Activated naive CD4-positive, alpha-beta T cell treated with anti-CD3 and anti-CD28 coated beads, Interleukin-2, amount 10 ng/mL, durations not matched to agents 7 days and 5 days (primary cell): ENCODE measurements at places on chromosomes 2 and 18.

DNA sequence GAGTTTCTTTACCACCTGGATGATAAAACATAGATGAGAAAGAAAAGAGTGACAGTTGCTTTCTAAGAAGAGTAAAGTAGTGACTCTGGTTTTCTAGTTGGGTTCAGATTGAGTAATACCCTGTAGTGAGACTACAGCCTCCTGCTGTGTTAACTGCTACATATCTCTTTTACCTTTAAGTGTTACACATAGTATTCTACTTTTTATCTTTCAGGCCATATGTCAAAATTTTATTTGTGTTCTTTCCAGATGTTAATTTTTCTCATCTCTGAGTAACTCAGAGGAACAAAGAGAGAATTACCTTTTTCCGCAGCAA is 348.2 kb downstream of the CTNNA2 start:
- no peaks in the 10 kb centered on the region for H3K36me3 ChIP-seq
- no peaks in the 10 kb centered on the region for H3K4me1 ChIP-seq
- no peak overlapping the region for H3K27ac ChIP-seq

DNA sequence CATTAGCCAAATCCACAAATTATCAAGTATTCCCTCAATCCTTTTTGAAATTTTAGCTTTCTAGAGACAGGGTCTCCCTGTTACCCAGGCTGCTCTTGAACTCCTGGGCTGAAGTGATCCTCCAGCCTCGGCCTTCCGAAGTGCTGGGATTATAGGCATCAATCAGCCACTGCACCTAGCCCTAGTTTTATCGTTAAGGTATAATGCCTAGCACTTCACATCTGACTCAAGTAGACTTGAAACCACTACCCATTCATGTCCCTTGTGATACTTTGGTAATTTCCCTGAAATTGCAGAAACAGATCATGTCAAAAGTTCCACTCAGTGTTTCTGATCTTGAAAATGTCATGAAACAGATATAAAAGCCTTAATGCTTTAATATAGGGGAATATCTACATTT is 26.3 kb downstream of the MEX3C start:
- H3K36me3 ChIP-seq: peaks cover 27% of the 10 kb centered on the region
- no peak for DNase-seq
- H3K4me3 ChIP-seq: no peak overlapping the region
- peak overlapping the region; percentile 52 for H3K27ac ChIP-seq

GRCh38 chr2:182904844-182905243 is 38.4 kb upstream of the FRZB start:
- H3K27me3 ChIP-seq: peaks cover 5% of the 10 kb centered on the region
- no peak for DNase-seq
- H3K27ac ChIP-seq: no peak overlapping the region
- H3K4me1 ChIP-seq: peaks cover under 1% of the 10 kb centered on the region
- H3K36me3 ChIP-seq: no peaks in the 10 kb centered on the region
- no peak overlapping the region for H3K4me3 ChIP-seq

- peaks cover 5% of the 10 kb centered on the region for H3K27me3 ChIP-seq
- no peak overlapping the region for H3K4me3 ChIP-seq
- no peak overlapping the region for H3K27ac ChIP-seq
- H3K36me3 ChIP-seq: no peaks in the 10 kb centered on the region
- no peaks in the 10 kb centered on the region for H3K4me1 ChIP-seq
Observed at GRCh38 chr2:11365096-11365879, 20.9 kb upstream of the ROCK2 start.

DNA sequence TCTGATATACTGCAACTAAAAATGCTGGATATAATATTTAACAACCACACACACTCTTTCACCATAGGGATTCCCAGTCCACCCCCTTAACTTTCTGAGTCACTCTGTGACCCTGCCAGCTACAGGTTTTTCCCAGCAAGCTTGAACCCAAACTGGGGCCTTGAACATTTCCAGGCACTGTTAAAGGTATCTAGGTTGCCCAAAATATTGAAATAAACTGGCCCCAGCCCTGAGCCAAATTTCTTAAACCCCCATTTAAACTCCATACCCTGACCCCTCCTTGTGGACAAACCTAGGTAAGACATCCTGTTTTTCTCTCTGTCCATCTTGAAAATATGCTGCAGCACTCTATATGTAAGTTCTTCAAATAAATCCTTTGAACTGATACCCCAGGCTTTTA is 19.7 kb upstream of the DCTN1 start:
- H3K4me3 ChIP-seq: no peak overlapping the region
- no peak for DNase-seq
- no peak overlapping the region for H3K27ac ChIP-seq
- H3K4me1 ChIP-seq: no peaks in the 10 kb centered on the region
- no peaks in the 10 kb centered on the region for H3K36me3 ChIP-seq

DNA sequence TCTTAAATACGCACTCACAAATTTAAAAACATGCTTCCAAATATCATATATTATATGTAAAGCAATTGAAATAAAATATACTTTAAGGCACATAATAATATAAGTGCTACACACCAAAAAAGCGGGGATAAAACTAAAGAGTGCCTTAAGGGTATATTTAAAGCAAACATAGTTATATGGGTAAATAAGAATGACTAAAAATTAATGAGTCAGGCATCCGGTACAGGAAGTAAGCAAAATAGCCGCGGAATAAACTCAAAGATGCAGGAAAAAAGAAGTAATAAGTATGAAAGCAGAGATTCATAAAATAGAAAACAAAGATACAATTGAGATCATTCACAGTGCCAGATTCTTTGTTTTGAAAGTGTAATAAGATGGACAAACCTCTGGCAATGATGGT is 503.5 kb upstream of the SOX11 start:
- H3K4me3 ChIP-seq: no peak overlapping the region
- no peaks in the 10 kb centered on the region for H3K27me3 ChIP-seq
- no peak for DNase-seq
- no peaks in the 10 kb centered on the region for H3K36me3 ChIP-seq
- H3K4me1 ChIP-seq: no peaks in the 10 kb centered on the region
- H3K27ac ChIP-seq: no peak overlapping the region

DNA sequence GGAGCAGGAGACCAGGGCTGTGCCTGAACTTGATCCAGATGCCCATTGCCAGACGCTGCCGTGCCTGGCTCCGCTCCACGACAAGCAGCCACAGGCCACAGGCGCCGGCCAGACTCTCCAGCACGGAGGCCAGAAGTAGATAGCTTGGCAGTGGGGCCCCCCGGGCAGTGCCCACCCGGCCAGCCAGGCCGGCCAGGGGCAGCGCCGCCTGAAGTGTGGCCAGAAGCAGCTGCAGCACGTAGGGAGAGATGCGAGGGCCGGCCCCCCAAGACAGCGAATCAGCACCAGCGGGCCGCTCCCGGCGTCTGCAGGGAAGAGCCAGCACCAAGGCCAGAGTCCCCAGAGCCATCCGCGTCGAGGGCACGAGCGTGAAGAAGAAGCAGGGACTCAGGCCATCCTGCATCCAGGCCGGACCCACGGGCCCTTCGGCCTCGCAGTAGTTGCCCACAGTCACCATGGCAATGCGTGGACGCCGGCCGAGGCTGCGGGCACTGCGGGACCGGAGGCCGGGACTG is 484 bp downstream of the ABCB6 start:
- peaks cover 31% of the 10 kb centered on the region for H3K4me1 ChIP-seq
- no peak for DNase-seq
- peak overlapping the region; percentile 89 for H3K27ac ChIP-seq
- peak overlapping the region; percentile 81 for H3K4me3 ChIP-seq

DNA sequence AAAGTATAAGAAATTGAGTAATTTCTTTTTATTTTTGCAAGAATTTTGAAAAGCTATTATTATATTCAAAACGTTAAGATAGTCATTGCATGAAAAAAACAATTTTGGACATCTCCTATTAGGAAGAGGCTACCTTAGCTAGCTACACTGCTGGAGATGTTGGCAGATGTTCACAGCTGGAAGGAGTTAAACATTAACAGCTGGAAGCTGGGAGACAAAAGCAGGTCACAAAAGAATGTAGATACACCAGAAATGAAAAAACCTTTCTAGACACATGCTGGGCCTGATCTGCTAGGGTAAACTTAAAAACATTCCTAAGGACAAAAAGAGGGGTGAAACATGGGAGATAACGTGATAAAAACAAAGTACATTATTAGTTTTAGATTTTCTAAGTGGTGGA is 84.4 kb downstream of the SESTD1 start:
- no peaks in the 10 kb centered on the region for H3K4me1 ChIP-seq
- no peak overlapping the region for H3K4me3 ChIP-seq
- H3K36me3 ChIP-seq: peaks cover 7% of the 10 kb centered on the region
- no peaks in the 10 kb centered on the region for H3K27me3 ChIP-seq
- no peak for DNase-seq

DNA sequence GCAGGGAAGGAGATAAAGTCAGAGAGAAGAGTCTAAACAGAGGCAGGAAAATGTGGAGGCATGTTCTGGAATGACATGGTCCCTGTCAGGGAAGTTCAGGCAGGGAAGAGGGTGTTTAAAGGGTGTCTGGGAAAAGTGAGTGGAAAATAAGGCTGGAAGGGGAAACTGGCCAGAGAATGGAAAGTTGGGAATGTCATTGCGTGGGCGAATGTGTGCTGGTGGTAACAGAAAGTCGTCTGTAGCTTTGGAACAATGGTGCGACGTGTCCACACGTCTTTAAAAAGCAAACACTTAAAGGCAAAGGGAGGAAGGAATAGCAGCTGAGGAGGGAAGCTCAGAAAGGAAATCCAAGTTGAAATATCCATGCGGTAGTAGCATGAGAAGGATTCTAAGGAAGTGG is 469.5 kb upstream of the SALL3 start:
- DNase-seq: no peak
- no peak overlapping the region for H3K4me3 ChIP-seq
- H3K4me1 ChIP-seq: no peaks in the 10 kb centered on the region
- H3K27ac ChIP-seq: no peak overlapping the region
- H3K27me3 ChIP-seq: no peaks in the 10 kb centered on the region
- H3K36me3 ChIP-seq: peaks cover 2% of the 10 kb centered on the region

GRCh38 chr2:31333046-31333445 is 81.5 kb downstream of the XDH start:
- peaks cover 38% of the 10 kb centered on the region for H3K27me3 ChIP-seq
- H3K4me1 ChIP-seq: no peaks in the 10 kb centered on the region
- H3K4me3 ChIP-seq: no peak overlapping the region

GRCh38 chr2:10722252-10722825 is 909 bp downstream of the ATP6V1C2 start:
- peaks cover 5% of the 10 kb centered on the region for H3K4me1 ChIP-seq
- no peak for DNase-seq
- no peaks in the 10 kb centered on the region for H3K36me3 ChIP-seq
- no peak overlapping the region for H3K4me3 ChIP-seq

GRCh38 chr2:134882773-134883172 is 35.8 kb upstream of the CCNT2 start:
- H3K36me3 ChIP-seq: no peaks in the 10 kb centered on the region
- no peak overlapping the region for H3K27ac ChIP-seq
- DNase-seq: no peak

DNA sequence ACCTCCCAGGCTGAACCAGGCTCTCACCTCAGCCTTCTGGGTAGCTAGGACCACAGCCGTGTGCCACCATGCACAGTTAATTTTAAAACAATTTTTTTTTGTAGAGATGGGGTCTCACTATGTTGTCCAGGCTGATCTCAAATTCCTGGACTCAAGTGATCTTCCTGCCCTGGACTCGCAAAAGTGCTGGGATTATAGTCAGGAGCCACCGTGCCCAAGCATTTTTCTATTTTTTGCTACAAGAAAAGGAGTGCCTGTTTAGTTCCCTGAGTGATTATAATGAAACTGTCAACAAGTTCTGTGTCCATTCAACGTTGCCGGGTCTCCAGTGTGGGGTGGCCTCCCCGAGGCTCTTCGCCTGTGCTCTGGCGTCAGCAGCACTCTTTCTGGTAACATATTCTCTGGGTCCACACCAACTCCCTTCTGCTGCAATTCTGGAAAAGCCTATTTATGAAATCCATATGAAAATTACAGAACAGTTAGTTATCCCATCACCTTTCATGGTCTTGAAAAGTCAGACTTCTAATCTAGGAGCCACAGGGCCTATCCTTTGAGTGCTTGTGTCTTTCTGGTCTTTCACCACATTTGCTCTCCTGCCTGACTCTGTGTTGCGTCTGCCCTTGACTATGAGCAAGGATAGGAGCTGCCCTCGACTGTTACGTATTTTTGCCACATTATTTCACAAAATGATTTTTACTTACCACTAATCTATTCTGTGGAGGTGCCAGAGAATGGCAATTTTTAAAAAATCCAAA is 172.7 kb downstream of the SOCS6 start:
- no peak for DNase-seq
- no peaks in the 10 kb centered on the region for H3K36me3 ChIP-seq
- H3K4me1 ChIP-seq: peaks cover 8% of the 10 kb centered on the region
- H3K27ac ChIP-seq: no peak overlapping the region
- H3K27me3 ChIP-seq: peaks cover 4% of the 10 kb centered on the region

- H3K4me3 ChIP-seq: peak overlapping the region; percentile 92
- H3K36me3 ChIP-seq: peaks cover 8% of the 10 kb centered on the region
- no peaks in the 10 kb centered on the region for H3K27me3 ChIP-seq
- H3K4me1 ChIP-seq: peaks cover 38% of the 10 kb centered on the region
- peak overlapping the region; percentile 77 for H3K27ac ChIP-seq
- DNase-seq: peak; percentile 65
Observed at GRCh38 chr2:73232403-73233153, 461 bp downstream of the PRADC1 start.

DNA sequence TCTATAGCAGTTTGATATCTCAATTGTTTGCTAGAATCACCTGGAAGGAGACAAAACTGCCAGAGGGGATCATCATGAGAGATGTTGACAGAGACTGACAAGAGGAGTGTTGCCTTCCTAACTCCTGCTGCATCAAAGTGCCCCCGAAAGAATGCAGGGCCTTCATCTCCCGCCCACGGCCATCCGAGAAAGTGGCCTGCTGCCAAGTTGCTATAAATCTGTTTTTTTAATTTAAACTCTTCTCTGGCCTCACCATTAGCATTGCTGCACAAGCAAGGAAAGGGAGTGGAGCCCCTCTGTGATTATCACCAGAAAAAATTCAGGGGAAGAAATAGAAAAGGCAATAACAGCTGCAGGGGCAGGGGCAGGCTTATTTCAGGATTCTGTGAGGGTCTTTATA is 238.1 kb upstream of the EPHA4 start:
- H3K36me3 ChIP-seq: no peaks in the 10 kb centered on the region
- H3K4me1 ChIP-seq: no peaks in the 10 kb centered on the region
- no peak overlapping the region for H3K4me3 ChIP-seq
- H3K27ac ChIP-seq: no peak overlapping the region

GRCh38 chr2:197159661-197160211 is 150.8 kb downstream of the ANKRD44 start:
- H3K27ac ChIP-seq: peak overlapping the region; percentile 72
- no peak for DNase-seq
- H3K4me1 ChIP-seq: peaks cover 43% of the 10 kb centered on the region

GRCh38 chr18:55228191-55228590 is 268.9 kb upstream of the CCDC68 start:
- no peaks in the 10 kb centered on the region for H3K36me3 ChIP-seq
- no peak for DNase-seq
- no peak overlapping the region for H3K27ac ChIP-seq
- no peak overlapping the region for H3K4me3 ChIP-seq

GRCh38 chr2:150520033-150520432 is 32.6 kb upstream of the RND3 start:
- no peak overlapping the region for H3K4me3 ChIP-seq
- H3K36me3 ChIP-seq: no peaks in the 10 kb centered on the region
- H3K4me1 ChIP-seq: no peaks in the 10 kb centered on the region
- DNase-seq: no peak
- H3K27ac ChIP-seq: no peak overlapping the region
